ENCODE measurements at places on chromosomes 5 and 9. TPM values are rescaled to one million over a fixed set of nuclear protein-coding genes. Genes with fewer than 3 reads are reported as not detected.

The TTF1 gene
- 31.0 TPM for total RNA-seq

The SMIM33 gene
- total RNA-seq: 1.5 TPM

The ROR2 gene
- 0.05 TPM for total RNA-seq

The MEIKIN gene
- 0.93 TPM for total RNA-seq

The GABRB2 gene
- not detected for total RNA-seq

The SH3GL2 gene
- total RNA-seq: not detected

The AMBP gene
- not detected for total RNA-seq

The PCDHGA8 gene
- total RNA-seq: not detected
